CD4-positive, alpha-beta T cell treated with Interleukin-15 for 4 hours (primary cell): ENCODE measurements at places on chromosomes 5 and 9.

- DNase-seq: no peak
Observed at GRCh38 chr5:142114687-142115086, 6.1 kb downstream of the NDFIP1 start.

- DNase-seq: no peak
Observed at GRCh38 chr5:108353087-108353486, 28.8 kb downstream of the FBXL17 start.

DNA sequence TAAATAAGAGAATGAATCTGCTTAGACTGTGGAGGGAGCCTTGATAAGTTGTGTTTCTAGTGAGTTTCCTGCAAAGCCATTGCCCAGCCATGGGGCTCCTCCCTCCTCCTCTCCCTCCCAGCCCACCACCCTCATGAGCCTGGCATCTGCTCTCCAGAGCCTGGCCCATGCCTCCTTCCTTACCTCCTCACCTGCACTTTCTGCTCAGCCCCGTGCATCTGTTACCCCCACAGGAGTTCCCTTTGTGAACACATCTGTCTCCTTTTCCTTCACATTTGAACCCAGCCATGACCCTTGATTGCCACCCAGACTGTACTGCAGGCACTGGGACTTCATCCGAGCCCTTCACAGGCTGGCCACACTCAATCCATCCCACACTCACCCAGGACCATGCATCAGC lies 395.6 kb downstream of the IRX2 start:
- no peak for DNase-seq

DNA sequence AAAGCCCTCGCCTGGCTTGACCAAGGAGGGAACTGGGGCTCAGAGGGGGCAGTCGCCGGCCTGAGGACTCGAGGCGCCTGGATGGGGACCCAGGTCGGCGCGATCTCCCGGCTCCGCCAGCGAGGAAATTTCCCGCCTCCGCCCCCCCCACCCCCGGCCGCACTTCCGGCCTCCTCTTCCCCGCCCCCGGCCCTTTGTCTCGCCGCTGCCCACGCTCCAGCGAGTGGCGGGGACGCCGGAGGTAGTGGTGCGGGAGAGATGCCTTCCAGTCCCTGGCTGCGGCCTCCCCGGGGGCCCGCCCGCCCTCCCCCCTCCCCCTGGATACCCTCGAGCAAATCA lies 448 bp upstream of the GPRIN1 start:
- no peak for DNase-seq

DNA sequence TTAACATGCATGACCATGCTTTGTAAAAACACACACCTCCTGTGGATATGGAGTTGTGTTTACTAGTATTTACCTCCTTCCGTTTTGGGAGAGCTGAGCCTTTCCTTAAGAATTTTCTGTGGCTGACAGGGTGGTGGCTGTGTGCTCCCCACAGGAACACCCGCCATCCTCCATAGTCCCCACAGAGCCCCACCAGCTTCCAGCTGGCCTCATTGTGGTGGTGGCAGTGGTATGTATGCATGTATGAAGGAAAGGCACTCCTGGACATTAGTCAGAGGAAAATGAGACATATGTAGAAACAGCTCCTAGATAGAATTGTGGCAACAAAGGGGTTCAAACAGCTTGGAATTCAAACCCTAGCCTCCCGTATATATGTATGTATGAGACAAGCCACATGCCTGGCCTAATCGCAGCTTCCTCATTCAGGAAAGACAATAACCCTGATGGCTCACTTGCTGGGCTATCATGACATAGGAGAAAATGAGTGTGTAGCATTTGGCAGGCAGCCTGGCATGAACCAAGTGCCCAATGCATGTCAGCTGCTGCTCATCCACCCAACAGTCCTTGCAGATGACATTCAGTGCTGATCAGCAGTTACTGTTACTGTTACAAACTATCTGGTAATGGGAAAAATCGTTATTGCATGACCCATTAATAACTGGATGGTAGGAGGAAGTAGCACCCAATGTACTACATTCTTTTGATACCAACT lies 459.7 kb downstream of the EBF1 start:
- DNase-seq: no peak

GRCh38 chr9:115008536-115009270 lies 78.3 kb upstream of the TNFSF8 start:
- peak; percentile 13 for DNase-seq

DNA sequence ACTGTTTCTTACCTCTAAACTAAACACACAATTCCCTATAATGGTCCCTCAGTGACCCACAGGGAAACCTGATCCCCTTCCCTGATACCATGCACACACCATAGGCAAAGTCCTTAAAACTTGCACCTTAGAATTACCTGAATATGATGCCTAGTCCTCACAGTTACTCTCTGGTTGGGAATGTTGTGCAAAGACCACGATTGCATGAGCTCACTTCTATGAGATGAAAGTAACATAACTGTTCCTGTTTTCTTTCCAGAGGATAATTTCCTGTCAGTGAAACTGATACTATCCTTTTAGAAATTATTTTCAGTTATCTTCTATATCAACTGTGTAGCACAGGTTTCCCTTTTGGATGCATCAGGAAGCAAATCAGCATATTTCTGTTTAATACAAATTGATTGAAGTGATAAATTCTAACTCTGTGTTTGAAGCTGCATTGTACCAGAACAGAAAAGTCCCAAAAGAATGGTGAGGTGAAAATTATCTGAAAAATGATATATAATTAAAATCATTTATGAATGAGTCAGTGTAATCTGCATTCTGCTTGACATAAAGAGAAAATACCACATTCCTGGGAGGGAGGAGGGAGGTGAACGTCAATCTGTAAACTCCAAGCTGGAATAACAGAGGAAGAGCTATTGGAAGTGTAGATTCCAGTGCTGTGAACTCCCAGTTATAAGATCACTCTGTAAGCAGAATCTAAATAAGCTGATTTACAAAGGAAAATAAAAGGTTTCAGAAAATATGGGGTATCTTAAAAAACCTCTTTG lies 51.2 kb upstream of the TNFAIP8 start:
- no peak for DNase-seq
